Right lobe of liver (tissue), 6 donors: ENCODE measurements at places on chromosomes 4 and X.

DNA sequence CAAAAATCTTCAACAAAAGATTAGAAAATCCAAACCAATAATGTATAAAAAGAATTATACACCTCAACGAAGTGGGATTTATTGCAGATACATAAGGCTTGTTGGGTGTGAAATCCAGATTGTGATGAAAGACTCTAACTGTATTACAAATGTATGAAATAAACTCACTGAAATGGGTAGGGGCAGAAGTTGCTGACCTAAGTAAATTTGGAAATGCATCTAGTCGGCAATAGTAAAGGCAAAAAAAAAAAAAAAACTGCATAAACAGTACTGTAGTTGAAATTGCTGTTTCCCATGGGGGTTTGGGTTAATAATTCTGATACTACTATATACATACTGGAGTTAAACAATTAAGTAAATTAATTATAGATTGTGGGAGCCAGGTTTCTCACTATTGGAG lies 130.7 kb upstream of the MAGEB18 start:
- no peak for DNase-seq

- DNase-seq: no peak
Measured at GRCh38 chr4:172691552-172691951, 477.1 kb upstream of the GALNT7 start.

DNA sequence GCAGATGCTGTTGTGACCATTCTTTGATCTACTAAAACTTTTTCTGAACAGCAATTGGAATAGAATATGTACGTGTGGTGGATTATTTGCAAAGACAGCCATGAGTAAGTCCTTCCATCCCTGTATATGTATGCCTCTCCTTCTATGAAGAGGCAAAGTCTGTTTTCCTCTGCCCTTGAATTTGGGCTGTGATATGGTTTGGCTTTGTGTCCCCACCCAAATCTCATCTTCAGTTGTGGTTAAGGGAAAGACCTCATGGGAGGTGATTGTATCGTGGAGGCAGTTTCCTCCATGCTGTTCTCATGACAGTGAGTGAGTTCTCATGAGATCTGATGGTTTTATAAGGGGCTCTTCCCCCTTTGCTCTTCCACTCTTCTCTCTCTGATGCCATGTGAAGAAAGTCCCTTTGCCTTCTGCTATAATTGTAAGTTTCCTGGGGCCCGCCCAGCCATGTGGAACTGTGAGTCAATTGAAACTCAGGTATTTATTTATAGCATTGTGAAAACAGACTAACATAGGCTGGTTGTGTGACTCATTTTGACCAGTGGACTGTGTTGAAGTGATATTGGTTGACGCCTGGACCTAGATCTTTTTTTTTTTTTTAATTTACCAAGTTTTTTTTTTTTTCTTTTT lies 108.3 kb upstream of the CAMK2D start:
- no peak for DNase-seq

GRCh38 chr4:123488916-123489315 lies 92.3 kb downstream of the SPRY1 start:
- DNase-seq: no peak

DNA sequence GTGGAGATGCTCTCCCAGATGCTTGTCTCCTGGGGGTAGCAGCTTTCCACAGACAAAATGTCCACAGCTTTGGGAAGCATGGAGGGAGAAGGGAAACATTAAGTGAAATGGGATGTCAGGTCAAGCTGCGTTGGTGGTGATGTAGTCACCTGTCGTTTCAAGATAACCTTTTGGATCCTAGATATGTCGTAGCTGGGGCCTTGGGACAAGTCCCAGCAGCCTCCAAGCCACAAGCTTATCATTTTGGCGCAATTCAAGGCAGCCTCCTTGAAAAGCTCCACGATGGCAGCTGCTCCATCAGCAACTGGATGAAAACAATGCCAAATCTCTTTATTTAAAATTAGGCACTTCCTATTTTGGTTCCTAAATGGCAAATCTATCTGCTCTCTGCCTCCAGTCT lies 52.0 kb downstream of the RTL9 start:
- DNase-seq: no peak

- DNase-seq: no peak
Measured at GRCh38 chrX:24264383-24264782, 49.5 kb downstream of the SUPT20HL2 start.

GRCh38 chr4:17664755-17665154 lies 50.3 kb downstream of the MED28 start:
- DNase-seq: no peak

- no peak for DNase-seq
Measured at GRCh38 chrX:69037786-69038185, 127.5 kb downstream of the PJA1 start.

- DNase-seq: no peak
Measured at GRCh38 chrX:18548996-18549395, 122.9 kb downstream of the RS1 start.

- DNase-seq: no peak
Measured at GRCh38 chr4:133592591-133592990, 443.5 kb downstream of the PCDH10 start.

DNA sequence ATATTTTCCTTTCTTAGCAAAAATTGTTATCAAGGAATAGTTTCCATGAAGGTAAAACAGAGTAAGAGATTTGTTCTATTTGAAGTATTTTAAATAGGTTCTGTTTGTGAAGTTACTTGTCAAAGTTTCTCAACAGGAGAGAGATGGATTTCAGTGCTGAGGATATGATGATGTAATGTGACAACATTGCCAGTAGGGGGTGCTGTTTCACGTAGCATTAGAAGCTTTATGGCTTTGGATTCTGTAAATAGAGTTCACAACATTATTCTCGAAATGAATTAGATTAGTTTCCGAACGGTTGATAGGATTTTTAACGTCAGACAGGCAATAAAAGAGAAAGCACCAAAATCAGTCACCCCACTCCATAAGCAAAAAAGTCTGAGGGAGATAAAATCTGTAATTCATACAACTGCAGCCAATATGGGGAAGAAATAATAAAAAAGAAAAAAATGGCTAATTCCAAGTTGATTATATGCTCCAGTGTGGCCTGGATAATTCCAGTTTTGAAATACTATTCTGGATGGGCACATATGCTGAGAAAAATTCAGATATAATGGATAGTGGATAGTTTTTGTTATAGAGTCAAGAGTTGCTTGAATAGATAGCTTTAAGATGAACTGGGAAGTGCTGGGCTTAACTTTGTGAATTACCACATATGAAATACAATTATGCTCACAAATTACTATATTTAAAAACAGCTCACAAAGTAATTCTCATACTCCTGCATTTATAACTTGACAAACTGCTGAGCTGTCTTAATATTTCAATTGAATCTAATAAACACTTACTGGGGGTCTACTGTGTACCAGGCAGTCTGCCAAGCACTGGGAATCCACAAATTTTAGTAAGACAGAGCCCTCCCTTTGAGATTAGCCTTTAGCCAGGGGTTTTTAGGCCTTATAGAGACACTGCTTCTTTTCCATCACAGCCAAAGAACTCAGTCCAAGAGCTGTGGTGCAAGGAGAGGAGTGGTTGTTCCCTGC lies 109.1 kb downstream of the GPAT3 start:
- no peak for DNase-seq

DNA sequence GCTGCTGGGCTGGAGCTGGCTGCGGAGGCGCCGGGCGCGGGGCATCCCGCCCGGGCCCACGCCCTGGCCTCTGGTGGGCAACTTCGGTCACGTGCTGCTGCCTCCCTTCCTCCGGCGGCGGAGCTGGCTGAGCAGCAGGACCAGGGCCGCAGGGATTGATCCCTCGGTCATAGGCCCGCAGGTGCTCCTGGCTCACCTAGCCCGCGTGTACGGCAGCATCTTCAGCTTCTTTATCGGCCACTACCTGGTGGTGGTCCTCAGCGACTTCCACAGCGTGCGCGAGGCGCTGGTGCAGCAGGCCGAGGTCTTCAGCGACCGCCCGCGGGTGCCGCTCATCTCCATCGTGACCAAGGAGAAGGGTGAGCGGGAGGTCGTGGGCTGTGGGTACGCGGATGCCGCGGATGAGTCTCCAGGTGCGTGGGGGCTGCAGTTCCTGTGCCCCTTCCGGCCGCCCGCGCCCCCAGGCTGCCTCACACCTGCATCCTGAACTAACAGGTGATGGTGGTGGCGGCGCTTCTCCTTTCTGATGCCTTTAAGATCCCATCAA lies 499 bp downstream of the CYP2U1 start:
- DNase-seq: peak; percentile 45

- no peak for DNase-seq
Measured at GRCh38 chr4:76293772-76294171, 12.8 kb upstream of the STBD1 start.
